ENCODE measurements at places on chromosomes 2 and 18.

- no peak for DNase-seq
Measured at GRCh38 chr2:120059483-120059882, 46.6 kb downstream of the EPB41L5 start.

GRCh38 chr2:164693390-164693789 lies 72.1 kb upstream of the GRB14 start:
- no peak for DNase-seq

DNA sequence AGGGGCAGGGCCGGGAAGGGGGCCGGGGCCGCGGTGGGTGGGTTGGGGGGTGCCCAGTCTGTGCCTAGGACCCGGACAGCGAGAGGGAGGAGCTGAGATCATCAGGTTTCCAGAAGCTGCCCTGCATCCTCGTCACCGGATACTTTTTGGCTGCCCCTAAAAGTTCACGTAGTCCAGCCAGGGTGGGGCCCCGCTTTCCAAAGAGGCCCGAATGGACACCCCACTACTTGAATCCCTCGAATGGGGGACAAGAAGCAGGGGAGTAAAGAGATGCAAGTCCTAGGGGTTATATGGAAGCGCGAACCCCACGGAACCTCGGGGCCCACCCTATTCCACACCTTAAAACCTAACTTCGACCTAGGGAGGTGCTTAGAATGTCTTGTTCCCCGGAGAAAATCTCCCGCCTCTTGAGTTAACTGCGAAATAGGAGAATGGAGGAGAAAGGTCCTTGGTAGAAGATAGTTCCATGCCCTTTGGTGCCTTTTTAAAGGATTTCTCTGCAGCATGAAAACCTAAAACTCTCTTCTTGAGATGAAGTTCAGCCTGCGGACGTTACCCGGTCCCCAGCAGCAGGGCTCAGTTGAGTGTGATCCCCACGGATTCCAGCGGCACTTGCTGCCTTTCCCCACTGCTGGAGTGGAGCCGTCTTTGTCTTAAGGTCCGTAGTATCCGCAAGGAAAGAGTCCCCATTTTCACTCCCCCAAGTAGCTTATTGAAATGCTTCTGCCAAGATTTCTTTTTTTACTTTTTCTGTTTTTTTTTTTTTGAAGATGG lies 2.1 kb upstream of the RNF152 start:
- peak; percentile 4 for DNase-seq

- DNase-seq: peak; percentile 69
Measured at GRCh38 chr2:216545359-216545758, 46.7 kb downstream of the RPL37A start.

GRCh38 chr2:3170792-3171455 lies 206.7 kb downstream of the EIPR1 start:
- DNase-seq: no peak

DNA sequence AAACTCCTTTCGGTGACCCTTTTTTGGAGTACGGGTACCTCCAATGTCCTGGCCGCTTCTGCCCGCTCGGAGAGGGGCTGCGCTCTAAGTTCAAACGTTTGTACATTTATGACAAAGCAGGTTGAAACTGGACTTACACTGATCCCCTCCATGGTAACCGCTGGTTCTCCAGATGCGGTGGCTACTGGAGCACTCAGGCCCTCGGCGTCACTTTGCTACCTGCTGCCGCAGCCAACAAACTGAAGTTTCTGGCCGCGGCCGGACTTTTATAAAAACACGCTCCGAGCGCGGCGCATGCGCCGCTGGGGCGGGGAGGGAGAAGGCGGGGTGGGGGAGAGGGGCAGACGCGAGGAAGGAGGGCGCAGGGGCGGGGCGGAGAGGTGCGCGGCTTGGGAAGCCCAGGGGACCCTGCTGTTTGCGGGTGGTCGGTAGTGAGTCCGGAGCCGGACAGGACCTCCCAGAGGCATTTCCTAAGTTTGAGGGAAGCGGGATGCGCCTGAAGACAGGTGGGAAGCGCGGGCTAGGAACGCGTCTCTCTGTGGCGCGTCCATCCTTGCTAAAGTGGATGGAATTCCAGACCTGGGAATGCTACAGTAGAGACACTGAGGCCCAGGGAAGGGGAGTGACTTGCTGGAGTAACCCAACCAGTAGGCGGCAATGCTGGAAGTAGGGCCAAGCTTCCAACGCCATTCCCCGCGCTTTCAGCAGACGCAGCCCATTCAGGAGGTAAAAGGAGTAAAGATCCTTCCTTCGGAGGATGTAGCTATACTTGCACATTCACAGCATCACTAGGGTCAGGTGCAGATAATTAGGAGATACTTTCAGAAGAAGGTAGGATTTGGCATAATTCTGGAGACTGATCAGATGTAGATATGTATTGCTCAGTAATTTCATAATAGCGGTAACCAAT lies at the start of gene CXCR4:
Gene CXCR4 (minus strand): TSS at position 241 of the 910 bp plus-strand sequence. CDS start 89 bp downstream, at position 152.
- peak; percentile 89 for DNase-seq

DNA sequence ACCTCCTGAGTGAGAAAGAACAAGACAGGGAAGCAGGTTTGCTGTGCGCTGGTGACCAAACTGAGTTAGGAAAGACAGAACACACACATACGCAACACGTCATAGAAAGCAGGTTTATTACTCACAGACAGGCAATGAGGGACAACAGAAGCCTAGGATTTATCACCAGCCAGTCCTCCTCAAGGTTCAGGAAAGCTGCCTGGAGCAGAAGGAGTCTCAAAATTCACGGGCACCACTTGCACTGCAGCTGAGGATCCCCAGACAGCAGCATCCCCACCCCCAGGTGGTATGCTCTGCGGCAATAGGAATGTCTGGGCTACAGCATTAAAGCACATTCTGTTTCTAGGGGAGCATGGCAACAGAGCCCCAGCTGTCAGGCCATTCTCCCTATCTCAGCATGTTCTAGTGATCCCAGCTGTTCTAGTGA lies 284.4 kb upstream of the RGPD4 start:
- DNase-seq: no peak

DNA sequence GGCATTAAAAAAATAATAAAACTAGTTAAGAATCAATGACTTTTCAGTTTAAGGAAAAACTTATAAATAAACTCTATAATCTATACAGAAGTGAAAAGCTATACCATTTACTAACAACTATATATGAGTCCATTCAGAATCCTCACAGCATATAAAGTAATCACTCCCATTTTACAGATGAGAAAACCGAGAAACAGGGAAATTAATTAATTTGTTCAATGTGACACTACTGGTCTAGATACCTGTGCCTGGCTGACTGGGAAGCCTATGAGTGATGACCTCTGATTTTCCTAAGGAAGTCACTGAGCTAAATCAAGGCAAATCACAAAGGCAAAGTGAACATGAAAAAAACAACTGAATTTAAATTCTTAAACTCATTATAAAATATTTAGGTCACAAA lies 99.5 kb upstream of the RNU4ATAC start:
- DNase-seq: no peak

GRCh38 chr2:85017411-85018048 lies 46.6 kb downstream of the KCMF1 start:
- peak; percentile 62 for DNase-seq

GRCh38 chr18:21000667-21001066 lies 110.9 kb downstream of the ROCK1 start:
- no peak for DNase-seq

- no peak for DNase-seq
Measured at GRCh38 chr2:229884775-229885699, 36.8 kb downstream of the TRIP12 start.

GRCh38 chr18:46469186-46469915 lies 187.7 kb downstream of the LOXHD1 start:
- DNase-seq: no peak

GRCh38 chr2:202261531-202261930 lies 4.0 kb upstream of the NOP58 start:
- no peak for DNase-seq

- no peak for DNase-seq
Measured at GRCh38 chr18:63149302-63149587, 170.3 kb downstream of the BCL2 start.

DNA sequence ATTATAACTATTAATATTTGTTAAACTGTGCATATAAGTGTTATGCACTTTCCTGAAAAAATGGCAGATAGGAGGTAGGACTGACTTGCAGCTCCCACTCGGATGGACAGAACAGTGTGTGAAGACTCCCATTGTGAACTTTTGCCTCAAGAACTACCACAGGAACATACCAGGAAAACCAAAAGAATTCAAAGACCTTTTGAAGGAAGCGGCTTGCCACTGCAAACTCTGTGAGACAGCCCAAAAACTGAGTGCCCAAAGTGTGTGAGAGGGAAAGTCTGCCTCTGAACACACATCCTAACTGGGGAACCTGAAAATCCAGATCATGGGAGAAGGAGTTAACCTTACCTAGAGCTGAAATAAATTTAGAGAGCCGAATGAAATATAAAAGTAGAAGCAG lies 171.0 kb downstream of the ZBTB7C start:
- no peak for DNase-seq

- no peak for DNase-seq
Measured at GRCh38 chr18:79050005-79050404, 19.2 kb upstream of the ATP9B start.

DNA sequence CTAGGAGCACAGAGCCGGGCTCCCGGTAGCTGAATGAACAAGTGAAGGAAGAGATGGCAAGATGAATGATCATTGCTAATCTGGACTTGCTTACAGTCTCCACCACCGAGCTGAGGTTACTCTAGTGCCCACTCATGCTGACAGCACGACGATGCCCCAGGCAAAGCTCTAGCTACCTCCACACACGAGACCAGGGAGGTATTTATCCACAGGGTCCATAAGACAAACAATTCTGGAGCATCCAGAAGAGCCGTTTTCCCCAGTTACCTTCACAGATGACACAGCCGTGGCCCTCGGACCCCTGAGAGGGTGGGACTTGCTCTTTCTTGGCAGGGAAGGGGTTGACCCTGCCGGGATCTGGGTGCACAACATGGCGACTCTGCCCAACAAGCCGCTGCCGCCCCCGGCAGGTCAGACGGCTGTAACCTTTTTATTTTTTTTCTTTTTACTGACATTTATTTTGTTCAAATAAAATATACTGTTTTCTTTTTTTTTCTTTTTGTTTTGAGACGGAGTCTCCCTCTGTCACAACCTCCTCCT lies 120.3 kb downstream of the PXDN start:
- no peak for DNase-seq

GRCh38 chr2:71938108-71938507 lies 209.6 kb downstream of the CYP26B1 start:
- DNase-seq: no peak
